ENCODE measurements at places on chromosomes 2 and 18. TPM values are rescaled to one million over a fixed set of nuclear protein-coding genes. Genes with fewer than 3 reads are reported as not detected.

Gene CCDC148
- not detected for total RNA-seq

Gene CCT7
- 307 TPM for total RNA-seq

Gene ORC2
- 36.8 TPM for total RNA-seq

Gene SNRPD1
- 58.1 TPM for total RNA-seq

Gene REG1A
- not detected for total RNA-seq

Gene DES
- total RNA-seq: not detected

Gene CCDC141
- 38.8 TPM for total RNA-seq

Gene SIX2
- not detected for total RNA-seq

Gene ACMSD
- not detected for total RNA-seq

GRCh38 chr2:7887441-7887840 lies 794.4 kb upstream of the ID2 start:
- no peak for DNase-seq

- DNase-seq: no peak
Observed at GRCh38 chr2:224393157-224393872, 8.6 kb downstream of the FAM124B start.

DNA sequence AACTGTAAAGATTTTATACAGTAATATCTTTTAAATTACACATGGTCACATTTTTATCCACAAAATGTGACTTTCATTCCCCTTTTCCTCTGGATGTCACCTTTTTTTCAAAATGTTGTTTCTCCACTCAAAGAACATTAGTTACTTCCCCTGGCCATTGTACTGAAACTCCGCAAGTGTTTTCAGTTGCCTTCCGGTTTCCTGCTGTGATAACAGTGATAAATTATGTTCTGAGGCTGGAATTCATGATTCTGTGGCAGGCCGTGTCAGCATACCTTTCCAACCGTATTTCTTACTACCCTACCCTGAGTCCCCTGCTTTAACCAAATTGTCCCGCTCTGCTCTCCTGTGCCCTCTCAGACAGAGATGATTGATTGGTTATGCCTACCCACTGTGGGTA lies 53.5 kb downstream of the MGAT5 start:
- DNase-seq: no peak

- no peak for DNase-seq
Observed at GRCh38 chr18:70384181-70384790, 95.4 kb downstream of the SOCS6 start.

DNA sequence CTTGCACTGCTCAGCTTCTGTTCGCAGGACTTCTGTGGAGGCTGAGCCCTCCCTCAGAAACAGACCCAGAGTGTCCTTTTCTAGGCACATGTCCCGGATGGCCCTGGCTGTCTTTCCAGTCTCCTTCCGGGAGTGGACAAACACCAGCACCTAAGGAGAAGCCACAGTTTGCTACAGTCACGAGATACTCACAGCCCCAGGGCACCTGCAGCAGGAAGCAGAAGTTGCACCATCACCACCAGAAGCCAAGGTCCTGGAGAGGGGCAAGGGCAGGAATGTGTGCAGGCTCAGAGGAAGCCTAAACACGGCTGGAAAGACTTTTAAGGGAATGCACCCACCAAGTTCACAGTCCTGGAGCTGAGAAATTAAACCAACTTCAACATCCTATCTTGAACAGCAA lies 13.6 kb downstream of the SNRNP200 start:
- DNase-seq: no peak

- no peak for DNase-seq
Observed at GRCh38 chr2:100630473-100630977, 67.7 kb downstream of the PDCL3 start.

GRCh38 chr2:177119099-177119498 lies 93.5 kb upstream of the HNRNPA3 start:
- no peak for DNase-seq

DNA sequence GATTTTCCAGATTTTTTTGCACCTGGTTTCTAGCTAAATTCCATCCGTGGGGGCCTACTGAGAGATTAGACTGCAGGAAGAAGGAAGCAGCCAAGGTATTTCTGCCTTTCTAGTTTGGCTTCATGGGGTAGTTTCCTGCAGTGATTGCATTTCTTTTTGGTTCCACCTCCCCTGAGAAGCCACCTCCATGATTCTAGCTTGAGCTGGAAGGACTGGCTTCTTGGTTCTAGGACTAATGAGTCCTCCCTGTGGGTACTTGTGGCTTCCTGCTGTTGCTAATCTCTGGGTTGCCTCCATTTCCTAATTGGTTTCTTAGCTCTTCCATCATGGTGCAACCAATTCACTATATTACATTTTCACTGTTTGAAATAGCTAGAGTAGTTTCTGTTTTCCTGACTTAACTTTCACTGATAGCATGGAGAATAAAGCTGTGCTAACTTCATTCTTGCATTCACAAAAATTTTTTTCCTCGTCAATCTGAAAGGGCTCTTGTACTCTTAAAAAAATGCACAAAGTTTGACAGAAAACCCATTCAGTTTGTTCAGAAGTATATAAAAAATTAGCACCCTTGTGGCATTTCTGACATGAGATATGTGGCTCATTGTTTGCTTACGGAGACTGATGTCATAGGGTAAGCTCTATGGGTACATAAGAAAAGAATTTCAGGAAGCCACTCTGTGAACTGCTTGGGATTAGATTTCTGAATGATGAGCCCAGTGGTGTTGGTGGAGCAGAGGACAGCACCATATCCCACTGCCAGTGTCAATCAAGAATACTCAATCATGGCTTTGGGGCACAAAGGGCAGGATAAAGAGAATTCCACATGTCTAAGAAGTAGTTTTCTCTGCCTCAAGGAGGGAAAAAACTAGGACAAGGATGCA lies 242.8 kb upstream of the RBMS1 start:
- no peak for DNase-seq

- DNase-seq: no peak
Observed at GRCh38 chr2:8234253-8234652, 447.6 kb upstream of the ID2 start.

GRCh38 chr2:53960476-53960875 lies 10.3 kb downstream of the PSME4 start:
- no peak for DNase-seq

GRCh38 chr2:109699646-109700045 lies 85.5 kb downstream of the SOWAHC start:
- DNase-seq: no peak

DNA sequence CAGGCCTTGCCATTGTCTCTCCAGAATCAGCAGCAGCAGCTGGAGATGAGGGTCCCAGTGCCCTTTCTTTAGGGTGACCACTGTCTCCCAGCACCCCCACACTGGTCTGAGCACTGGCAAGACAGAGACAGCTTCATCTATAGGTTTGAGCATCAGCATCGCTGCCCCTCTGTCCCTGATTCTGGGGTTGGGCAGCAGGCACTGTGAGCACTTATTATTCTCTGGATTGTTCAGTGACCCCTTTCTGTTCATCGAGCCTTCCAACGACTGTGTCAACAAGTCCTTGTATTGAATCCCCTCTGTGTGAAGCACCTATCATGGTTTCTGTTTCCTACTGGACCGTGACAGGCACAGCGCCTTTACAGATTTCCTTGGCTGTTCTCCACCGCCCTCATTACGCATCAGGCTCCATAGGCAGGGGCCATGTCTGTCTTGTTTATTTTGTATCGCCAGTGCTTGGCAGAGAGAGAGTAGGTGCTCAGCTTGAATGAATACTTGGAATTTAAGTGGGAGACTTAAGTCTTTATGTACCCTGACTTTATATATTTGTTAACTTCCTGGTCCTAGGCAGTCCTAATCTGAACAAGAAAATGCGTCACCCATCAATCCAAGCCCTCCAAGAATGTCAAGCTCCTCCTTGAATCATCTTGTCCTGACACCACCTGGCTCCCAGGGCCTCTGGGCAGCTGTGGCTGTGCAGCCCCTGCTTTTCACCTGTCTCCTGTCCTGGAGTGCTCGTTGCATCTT lies 11.4 kb downstream of the MALL start:
- DNase-seq: no peak

DNA sequence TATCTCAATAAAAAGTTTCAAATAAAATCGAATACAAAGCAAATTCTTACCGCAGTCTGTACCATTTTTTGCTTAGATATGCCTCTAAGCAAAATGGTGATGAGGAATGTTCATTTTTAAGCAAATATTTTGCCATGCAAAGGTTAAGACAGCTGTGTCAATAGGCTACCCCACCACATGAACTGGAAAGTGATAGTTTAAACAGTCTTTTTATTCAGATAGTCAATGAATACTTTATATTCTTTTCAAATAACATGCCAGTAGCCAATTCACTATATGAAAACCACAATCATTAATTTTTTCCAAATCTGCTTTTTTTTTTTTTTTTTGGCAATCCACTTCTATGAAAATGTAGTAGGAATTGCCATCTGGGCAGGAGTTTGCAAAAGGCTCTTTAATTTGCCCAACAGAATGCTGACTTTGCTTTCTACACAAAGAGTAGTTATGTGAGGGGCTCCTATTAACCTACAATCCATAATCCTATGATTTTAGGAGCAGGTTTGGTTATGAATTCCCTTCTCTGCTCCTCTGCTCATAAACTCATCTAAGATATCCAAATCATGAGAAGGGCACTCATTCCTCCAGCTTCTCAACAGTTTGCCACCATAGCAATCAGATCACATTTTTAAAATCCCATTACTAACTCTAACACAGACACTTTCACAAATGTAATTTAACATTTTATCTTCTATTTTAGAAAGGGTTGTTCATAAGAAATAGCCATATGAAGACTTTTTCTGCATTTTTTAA lies 69.2 kb downstream of the SLC40A1 start:
- DNase-seq: no peak

DNA sequence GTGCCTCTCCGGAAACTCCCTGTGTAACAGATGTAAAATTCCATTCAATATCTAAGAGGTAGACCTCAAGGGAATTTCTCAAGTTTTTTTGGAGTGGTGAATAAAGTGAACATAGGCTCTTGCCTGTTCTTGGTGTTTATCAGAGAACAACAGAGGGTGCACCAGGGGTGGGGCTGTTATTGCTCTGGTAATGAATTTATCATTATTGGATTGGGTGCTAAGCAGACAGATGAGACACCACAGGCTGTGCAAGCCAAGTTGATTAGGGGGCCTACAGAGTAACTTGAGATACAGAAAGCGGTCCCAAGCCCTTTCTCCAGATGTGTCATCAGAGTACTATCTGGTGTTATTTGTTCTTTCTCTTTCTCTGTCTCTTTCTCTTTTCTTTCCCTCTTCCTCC lies 286.3 kb downstream of the OSR1 start:
- no peak for DNase-seq

DNA sequence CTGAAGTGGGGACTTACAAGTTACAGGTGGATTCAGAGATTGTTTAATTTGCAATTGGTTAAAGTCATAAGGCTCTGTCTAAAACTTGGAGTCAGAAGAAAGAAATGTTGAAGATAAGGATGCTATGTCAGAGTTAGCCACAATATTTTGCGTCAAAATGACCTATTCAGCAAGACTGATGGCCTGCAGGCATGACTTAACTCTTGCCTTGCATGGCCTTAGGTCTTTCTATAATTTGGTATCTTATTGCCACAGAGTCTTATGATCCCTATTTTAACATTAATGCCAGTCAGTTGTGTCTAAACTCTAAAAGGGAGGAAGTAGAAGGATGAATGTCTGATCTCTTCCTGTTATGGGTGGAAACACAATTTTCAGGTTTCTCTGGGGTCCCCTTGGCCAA lies 5.2 kb upstream of the COMMD1 start:
- DNase-seq: no peak

DNA sequence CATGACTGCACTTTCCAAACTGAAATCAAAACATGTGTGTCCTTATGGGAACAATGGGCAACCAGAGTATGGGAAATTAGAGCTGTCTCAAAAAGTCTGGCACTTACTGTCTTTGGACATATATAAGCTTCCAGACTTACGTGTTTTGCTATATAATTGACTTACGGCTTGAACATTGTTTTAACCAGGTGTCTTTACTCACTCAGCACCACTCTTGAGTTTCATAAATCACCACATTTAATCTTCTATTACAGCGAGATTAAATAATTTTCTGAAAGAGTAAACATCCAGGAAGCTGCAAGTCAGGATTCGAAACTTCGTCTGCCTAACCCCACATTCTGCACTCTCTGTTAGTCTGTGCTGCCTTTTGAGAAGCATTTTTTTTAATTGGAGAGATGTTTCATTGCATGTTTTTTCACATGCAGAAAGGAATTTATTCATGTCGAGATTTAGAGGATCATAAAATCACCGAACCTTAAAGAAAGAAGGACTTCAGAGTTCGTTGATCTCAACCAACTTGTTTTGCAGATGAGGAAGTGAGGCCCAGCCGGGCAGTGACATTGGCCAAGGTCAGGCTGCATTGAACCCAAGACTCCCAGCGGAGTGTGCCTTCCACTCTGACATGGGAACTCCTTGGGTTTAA lies 137.3 kb downstream of the SETBP1 start:
- no peak for DNase-seq

GRCh38 chr2:8575038-8575833 lies 106.6 kb upstream of the ID2 start:
- DNase-seq: no peak

DNA sequence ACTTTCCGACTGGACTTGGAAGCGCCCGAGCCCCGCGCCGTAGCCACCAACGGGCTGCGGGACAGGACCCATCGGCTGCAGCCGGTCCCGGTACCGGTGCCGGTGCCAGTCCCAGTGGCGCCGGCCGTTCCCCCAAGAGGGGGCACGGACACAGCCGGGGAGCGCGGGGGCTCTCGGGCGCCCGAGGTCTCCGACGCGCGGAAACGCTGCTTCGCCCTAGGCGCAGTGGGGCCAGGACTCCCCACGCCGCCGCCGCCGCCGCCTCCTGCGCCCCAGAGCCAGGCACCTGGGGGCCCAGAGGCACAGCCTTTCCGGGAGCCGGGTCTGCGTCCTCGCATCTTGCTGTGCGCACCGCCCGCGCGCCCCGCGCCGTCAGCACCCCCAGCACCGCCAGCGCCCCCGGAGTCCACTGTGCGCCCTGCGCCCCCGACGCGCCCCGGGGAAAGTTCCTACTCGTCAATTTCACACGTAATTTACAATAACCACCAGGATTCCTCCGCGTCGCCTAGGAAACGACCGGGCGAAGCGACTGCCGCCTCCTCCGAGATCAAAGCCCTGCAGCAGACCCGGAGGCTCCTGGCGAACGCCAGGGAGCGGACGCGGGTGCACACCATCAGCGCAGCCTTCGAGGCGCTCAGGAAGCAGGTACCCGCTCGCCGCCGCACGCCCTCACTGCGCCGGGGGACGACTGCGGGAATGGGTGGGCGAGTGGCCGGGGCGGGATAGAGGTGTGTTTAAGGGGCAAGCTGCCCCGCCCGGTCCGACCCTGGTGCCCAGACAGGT lies 713 bp downstream of the ATOH8 start:
- DNase-seq: peak; percentile 37

GRCh38 chr2:190482451-190482850 lies 52.1 kb downstream of the NEMP2 start:
- no peak for DNase-seq
